ENCODE measurements at places on chromosomes 6 and 20. TPM values are rescaled to one million over a fixed set of nuclear protein-coding genes. Genes with fewer than 3 reads are reported as not detected.

Gene HLA-DOB
- not detected for total RNA-seq

Gene LAMA2
- total RNA-seq: 33.9 TPM

Gene TP53TG5
- total RNA-seq: not detected

Gene GNL1
- 20.1 TPM for total RNA-seq

Gene ARG1
- total RNA-seq: 0.23 TPM

Gene SYTL3
- total RNA-seq: 8.0 TPM

Gene PACSIN1
- 0.11 TPM for total RNA-seq

Gene WFDC5
- not detected for total RNA-seq

Gene CRIP3
- total RNA-seq: not detected

Gene DLK2
- 0.56 TPM for total RNA-seq

Gene GLP1R
- not detected for total RNA-seq
